ENCODE measurements at places on chromosomes 6 and 20.

DNA sequence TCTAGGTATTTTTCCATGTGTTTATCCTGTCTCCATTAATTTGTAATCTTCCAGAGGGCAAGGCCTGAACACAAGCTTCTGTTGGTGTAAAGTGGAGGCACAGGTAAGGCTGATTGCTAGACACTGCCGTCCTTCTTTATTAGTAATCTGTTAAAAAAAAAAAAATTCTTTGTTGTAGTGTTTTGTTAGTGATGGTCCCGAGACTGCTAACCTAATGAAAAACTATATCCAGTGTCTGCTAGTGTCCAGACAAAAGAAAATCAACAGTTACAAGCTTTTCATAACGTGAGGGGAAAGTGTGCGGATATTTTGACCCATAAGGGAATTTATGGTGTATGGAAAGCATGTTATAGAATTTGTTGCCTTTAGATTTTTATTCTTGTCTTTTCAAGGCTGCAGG, 4.2 kb upstream of the HIVEP1 start:
- no peak for DNase-seq

DNA sequence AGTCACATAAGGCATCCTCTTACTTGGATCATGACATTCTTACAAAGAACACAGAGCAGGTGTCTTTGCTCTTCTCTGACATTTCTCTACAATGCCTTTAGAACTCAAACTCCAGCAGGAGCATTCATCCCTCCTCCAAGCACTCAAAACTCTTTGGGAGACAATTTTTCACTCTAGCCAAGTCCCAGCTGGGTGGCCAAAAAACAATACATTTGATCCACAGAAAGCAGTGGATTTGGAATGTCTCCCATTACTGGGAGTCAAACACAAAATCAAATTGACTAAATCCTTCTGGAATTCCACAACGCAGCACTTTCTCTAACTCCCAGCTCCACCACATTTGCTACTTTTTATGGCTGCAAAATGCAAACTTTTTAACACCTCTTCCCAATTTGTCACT, 108.6 kb upstream of the VGLL2 start:
- no peak for DNase-seq

DNA sequence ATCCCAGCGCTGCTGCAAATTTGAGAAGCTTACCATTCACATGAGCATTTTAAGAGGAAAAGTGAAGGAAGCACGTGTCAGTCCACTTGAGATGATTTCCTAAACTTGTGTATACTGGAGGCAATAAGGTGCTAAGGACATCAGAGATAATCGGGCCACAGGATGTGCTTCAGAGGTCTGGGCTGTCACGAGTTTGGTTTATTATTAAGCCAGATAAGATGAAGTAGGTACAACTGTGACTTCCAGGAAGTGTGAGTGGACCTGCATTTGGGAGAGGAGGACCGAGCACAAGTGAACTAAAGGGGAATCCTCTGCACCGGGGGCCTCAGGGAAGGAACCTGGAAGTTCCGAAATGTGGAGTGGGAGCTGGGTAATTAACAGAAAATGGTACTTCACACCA, 1.4 kb downstream of the SAMD5 start:
- DNase-seq: no peak

DNA sequence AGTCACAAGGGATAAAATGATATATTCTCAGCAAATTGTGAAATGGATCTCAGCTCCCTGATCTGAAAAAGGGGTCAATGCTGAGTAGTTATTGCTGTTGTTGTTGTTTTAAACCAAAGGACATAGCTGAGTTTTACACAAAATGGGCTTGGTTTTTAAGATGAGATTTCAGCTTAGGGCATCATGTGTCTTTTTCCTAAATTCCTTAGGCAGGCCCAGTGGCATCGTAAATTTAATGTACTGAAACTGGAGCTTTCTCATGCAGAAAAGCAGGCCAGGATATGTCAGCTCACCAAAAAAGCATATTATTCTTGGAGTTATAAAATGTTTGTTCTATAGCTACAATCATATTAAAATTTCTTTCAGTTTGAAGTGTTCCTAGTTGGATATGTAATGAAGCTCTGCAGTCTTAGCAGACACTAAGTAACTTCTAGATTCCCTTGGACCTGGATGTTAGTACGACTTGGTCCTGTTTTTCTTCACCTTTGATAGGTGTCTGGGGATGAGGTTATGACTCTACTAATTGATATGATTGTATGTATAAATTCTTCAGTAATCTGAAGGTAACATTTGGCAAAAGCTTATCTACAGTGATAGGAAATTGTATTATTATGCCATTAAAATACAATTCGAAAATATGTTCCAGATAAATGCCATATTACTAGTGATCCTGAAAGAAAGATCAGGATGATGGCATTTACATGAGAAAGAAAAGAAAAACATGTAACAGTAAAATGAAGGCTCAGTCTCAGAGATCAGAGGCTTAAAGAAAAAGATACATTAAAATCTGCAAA, 663.3 kb downstream of the RFPL4B start:
- no peak for DNase-seq

DNA sequence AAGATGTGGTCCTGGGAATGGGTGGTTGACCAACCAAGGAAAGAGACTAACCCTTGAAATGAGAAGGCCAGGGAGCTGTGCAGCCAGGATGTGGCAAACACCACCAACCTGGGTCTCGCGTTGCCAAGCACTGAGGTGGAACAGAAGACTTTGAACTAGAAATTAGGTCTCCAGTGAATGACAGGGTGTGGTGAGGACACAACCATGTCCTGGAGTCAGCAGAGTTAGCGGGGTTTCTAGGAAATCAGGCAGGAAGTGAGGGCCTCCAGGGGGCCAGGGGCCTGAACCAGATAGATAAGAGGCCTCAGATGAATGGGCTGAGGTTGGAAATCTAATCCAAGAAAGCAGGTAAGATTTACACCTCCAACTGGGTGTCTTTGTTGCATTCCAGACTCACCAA, 353.3 kb upstream of the ARID1B start:
- no peak for DNase-seq

DNA sequence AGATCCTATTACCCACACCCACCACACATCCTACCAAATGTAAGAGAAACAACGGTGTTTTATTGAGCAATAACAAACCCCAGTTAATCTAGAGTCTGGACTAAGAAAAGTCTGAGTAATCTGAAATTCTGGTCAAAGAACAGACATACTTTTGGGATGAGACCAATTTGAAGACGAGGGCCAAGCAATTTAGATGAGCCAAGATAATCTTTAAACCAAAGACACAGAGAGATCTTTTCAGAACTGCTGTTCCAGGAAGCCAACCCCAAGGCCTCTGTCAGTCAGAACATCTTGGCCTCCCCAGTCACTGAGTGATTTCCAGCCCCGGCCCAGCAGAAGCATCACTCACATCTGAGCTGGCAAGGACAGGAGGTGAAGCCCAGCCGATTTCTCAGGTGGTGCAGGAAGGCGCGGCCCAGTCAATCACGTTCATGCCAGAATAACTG, 118.5 kb upstream of the SYNDIG1 start:
- no peak for DNase-seq

DNA sequence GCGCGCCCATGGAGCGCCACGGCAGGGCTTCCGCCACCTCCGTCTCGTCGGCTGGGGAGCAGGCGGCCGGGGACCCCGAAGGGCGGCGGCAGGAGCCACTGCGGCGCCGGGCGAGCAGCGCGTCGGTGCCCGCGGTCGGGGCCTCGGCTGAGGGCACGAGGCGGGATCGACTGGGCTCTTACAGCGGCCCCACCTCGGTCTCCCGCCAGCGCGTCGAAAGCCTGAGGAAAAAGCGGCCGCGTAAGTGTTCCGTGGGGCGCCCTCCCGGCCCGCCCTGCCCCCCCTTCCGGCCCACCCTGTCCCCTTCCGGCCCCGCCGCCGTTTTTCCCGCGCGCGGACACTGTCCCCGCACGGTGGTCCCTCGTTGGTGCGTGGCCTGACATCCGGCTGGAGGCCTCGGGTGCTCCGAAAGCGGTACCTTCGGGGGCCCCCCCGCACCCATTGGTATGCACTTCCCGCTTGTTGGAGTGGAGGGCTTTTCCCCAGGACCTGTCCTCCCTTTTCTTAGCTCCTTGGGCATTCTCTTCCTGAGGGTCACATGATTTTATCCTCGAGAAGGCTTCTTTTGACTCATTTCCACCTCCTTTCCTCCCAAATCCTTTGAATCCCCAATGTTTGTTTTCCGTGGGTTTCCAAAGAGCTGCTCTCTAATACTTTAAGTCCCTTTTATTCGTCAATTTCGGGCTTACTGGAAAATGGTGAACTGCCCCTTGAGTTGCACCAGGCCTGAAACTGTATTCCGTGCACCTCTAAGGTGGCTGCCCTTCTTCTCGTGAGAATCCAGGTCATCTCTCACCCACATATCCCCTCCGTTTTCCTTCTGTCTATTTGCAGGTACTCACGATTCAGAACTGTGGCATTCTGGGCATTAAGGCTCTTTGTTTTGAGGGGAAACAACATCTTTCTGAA, 556 bp downstream of the PANK2 start:
- DNase-seq: peak; percentile 18

DNA sequence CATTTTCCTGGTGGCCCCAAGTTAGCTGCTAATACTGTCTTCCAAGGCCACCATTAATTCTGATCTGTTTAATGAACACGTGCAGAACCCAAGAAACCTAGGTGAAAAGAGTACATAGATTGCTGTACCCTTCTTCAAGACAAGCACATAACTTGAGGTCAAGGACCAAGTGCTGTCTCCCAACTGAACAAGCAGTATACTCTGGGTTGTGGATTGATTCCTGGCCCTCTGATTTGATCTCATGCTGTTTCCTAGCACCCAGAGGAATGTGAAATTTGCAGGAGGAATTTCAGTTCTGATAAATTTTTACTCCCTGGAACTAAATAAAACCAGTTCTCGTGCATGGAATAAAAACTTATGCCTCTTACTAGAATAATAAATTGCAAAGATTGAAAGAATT, 75.6 kb downstream of the MTFR2 start:
- no peak for DNase-seq

- no peak for DNase-seq
Measured at GRCh38 chr6:34709386-34709785, 12.8 kb upstream of the ILRUN start.

- DNase-seq: no peak
Measured at GRCh38 chr6:1554141-1554475, 55.6 kb upstream of the FOXC1 start.
